ENCODE measurements at places on chromosomes 12 and 14.
A peak's percentile ranks its signal among the peaks of the same experiment; 100 is the strongest.

- no peak for DNase-seq
Observed at GRCh38 chr14:87852107-87852506, 140.9 kb downstream of the GALC start.

GRCh38 chr14:97177016-97177415, 379.8 kb downstream of the VRK1 start:
- DNase-seq = no peak

- no peak for DNase-seq
Observed at GRCh38 chr14:26870722-26871617, 273.1 kb upstream of the NOVA1 start.

DNA sequence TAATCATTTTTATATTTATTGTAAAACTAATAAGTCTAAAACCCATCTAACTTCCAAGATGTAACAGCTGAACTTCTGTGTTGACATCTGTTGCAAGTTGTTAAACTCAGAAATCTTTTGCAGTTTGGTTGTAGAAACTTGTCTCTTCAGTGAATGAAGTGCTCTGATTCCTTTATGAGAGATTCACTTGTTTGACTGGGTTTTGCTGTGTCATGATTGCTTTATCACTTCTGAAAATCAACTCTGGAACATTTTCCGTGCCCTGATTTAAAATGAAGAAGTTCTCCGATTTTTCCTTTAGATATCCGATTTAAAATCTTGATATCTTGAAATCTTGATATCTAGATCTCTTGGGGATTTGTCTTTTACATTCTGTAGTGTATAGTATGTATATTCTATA, 65.1 kb downstream of the DIP2B start:
- DNase-seq = no peak

DNA sequence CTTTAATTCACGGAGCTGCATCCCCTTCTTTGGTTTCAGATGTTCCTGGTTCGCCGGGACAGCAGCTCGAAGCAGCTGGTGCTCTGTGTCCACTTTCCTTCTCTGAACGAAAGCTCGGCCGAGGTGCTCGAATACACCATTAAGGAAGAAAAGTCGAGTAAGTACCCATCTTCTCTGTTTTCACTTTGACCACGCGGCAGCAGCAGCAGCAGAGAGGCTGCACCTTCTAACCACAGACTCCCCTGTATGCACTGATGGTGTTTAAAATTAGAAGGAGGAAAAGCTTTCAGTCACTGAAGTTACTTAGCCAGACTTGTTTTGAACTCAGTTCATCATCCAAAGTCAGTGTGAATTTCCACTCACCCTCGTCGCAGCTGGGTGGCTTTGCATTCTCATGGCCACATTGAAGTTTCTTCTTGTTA, 63.8 kb downstream of the RIN3 start:
- DNase-seq = no peak

DNA sequence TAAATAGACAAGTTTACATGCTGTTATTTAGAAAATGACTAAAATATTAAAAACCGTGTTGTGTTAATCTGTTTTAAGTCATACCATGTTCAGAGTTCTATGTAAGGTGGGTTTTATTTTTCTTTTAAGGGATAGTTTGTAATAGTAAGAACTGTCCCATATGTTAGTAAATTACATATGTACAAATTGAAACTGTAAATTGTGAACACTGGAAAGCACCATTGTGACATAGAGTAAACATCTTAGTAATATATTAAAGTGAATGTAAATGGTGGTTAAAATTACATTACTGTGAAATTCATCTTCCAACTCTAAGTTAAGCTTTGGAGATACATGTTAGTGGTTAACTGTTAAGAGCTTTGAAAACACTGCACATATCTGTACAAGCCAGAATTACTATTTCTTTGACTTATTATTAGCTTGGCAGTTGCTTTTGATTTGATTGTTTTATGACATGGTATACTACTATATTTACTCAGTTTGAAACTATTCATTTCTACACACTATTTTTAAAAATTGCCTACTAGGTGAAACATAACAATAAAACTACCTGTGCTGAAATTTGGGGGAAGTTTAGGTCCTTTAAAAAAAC, 27.4 kb upstream of the DIP2B start:
- no peak for DNase-seq

DNA sequence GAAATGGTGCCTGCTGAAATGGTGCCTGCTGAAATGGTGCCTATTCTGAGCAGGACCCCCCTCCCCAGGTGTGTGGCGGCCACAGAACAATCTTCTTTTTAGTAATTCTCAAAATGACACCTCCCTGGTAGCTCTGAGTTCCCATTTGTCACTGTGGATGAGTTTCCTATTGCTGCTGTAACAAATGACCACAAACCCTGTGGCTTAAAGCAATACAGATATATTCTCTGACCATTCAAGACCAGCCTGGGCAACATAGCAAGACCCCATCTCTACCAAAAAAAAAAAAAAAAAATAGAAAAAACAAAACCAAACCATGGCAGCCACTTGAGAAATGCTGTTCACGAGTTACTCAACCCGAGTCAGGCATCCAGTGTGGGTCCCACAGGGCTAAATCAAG, 7.9 kb downstream of the ACADS start:
- no peak for DNase-seq

GRCh38 chr14:77791225-77791600, 8.7 kb upstream of the ADCK1 start:
- DNase-seq = no peak

- DNase-seq = no peak
Observed at GRCh38 chr12:29208060-29208459, 59.0 kb downstream of the FAR2 start.

- peak; percentile 52 for DNase-seq
Observed at GRCh38 chr14:104708606-104709268, 15.3 kb upstream of the ADSS1 start.

GRCh38 chr12:117091758-117092510, 7.3 kb downstream of the TESC start:
- no peak for DNase-seq

- DNase-seq = no peak
Observed at GRCh38 chr12:52655720-52656124, 3.7 kb upstream of the KRT2 start.

GRCh38 chr14:104864267-104865080, 594 bp upstream of the CEP170B start:
- DNase-seq = no peak

DNA sequence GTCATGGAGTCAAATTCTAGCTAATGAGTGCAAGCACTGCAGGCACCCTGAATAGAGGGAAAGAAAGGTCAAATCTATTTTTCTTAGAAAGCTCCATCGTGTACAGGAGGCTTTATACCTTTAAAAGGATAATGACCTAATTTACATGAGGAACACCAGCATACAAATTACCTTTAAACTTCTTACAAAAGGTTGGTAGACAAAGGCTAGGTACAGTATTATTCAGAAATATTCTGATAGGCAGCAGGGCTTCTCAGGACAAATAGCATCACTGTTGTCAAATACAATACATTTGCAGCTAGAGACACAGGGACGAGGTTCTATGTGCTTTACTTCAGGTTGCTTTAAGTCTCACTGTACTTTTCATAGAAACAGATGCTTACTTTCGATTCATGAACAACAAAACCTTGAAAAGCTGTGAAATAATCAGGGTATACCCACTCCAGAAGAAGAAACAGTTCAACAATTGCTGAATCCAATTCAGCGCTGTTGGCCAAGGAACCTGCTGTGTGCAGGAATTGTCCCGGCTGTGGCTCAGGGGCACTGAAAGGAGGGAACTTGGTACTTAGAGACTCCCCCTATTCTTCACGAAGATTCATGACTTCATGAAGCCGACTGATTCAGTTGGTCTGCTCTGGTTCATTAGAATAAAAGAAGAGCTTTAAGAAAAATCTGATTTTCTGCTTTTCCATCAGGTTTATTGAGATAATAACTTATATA, 252.9 kb downstream of the PRKD1 start:
- no peak for DNase-seq

DNA sequence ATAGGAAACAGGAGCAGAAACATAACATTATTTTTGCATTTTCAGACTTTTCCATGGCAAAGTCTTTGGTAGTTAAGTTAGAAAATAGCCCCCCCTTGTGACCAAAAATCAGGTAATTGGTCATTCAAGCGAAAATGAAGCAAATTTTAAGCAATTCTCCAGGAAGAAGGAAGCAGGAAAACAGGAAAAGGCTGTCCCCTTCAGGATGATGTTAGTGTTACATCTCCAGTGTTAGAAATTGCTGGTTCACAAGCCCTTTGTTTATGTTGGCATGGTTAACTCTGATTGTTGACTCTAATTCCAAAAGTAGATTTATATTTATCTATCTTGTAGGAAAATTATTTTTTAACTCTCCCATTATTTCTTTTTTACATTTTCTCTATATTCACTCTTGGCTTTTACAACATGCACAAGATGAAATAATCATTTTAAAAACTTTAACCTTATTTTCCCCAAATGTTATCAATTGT, 18.8 kb upstream of the GAS2L3 start:
- DNase-seq = no peak

GRCh38 chr14:93686268-93686667, 102.0 kb downstream of the PRIMA1 start:
- DNase-seq = no peak

DNA sequence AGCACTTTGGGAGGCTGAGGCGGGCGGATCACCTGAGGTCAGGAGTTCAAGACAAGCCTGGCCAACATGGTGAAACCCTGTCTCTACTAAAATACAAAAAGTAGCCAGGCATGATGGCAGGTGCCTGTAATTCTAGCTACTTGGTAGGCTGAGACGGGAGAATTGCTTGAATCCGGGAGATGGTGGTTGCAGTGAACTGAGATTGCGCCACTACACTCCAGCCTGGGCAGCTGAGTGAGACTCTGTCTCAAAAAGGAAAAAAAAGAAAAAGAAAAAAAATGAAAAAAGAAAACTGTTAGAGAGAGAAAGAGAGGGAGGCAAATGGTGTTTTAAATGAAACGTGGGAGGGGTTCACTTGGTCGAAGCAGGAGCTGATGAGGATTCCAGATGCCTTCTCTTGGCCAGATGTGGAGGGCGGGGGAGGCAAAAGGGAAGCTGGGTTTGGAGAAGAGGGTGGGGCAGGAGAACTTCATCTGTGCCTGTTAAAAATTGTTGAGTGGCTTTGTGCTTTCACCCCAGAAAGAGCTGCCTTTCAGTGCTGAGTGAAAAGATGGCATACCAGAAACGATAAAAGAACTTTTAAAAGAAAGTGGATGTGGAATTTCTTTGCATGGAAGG, 1.1 kb downstream of the EMP1 start:
- no peak for DNase-seq

DNA sequence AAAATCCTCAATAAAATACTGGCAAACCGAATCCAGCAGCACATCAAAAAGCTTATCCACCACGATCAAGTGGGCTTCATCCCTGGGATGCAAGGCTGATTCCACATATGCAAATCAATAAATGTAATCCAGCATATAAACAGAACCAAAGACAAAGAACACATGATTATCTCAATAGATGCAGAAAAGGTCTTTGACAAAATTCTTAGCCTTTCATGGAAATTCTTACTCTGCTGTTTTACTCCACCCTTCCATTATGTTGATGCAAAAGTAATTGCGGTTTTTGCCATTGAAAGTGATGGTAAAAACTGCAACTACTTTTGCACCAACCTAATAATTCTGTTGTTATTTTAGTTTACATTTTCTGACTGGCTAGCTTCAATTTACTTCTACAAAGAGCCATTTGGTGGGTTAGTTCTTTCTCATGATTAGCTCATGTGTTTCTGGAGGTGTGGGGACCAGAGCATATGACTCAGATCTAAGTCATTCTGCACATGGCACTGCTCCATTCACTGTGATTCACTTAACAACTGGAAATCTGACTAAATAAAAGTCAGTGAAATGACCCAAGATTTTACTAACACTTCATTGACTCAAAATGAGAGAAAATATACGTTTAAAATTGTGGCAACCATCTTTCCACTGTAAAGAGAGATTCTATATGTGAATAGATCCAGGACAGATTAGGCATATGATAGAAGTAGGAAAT, 99.9 kb downstream of the TMTC3 start:
- no peak for DNase-seq

GRCh38 chr14:95248432-95248831, 71.3 kb downstream of the CLMN start:
- no peak for DNase-seq
